Left lung (tissue), 14 donors: ENCODE measurements at places on chromosomes 3 and 15. TPM values are rescaled to one million over a fixed set of nuclear protein-coding genes. Genes with fewer than 3 reads are reported as not detected.

DNA sequence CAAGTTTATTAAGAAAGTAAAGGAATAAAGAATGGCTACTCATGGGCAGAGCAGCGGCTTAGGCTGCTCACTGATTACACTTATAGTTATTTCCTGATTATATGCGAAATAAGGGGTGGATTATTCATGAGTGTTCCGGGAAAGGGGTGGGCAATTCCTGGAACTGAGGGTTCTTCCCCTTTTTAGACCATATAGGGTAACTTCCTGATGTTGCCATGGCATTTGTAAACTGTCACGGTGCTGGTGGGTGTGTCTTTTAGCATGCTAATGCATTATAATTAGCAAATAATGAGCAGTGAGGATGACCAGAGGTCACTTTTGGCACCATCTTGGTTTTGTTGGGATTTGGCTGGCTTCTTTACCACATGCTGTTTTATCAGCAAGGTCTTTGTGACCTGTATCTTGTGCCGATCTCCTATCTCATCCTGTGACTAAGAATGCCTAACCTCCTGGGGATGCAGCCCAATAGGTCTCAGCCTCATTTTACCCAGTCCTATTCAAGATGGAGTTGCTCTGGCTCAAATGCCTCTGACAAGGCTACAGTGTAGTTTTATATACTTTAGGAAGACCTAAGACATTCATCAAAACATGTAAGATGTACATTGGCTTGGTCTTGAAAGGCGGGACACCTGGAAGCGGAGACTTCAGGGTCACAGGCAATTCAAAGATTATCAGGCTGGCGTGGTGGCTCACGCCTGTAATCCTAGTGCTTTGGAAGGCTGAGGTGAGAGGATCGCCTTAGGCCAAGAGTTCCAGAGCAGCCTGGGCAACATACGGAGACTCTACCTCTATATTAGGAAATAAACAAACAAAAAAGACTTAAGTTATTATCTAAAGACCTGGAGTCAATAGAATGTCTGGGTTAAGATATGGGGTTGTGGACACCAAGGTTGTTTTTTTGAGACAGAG, 3.2 kb upstream of the BLOC1S6 start:
- peak; percentile 40 for DNase-seq

Gene PLA2G4F
- total RNA-seq = 100 TPM

GRCh38 chr3:183920416-183920815, 35.7 kb upstream of the PARL start:
- no peak for DNase-seq

DNA sequence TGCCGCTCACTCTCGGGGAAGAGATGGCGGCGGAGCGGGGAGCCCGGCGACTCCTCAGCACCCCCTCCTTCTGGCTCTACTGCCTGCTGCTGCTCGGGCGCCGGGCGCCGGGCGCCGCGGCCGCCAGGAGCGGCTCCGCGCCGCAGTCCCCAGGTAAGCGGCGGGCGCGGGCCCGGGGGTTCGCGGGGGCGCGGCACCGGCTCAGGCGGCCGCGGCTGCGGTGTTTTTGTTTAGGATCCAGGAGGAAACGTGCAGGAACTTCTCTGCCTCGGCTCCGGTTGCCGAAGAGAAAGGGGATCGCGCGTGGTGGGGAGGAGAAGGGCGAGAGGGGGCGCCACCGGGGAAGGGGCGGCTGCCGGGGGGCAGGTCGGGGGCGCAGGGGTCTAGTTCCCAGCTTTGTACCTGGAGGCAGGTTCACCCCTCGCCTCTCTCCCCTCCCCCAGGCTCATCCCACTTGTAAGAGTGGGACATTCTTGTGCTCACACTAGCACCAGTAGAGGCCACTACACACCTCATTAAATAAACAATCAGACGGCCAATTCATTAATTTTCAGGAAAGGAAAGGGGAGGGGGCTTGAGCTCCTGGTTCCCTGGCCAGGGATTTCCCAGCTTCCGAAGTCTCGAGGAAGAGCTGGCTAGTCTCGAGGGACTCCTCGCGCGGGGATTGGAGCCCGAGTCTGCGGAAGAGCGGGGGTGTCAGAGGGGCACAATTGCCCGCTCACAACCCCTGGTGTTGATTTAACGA, 562 bp downstream of the NEO1 start:
- peak; percentile 72 for DNase-seq

GRCh38 chr3:5275529-5275928, 88.0 kb downstream of the EDEM1 start:
- DNase-seq = no peak

- DNase-seq = no peak
These were observed 61.0 kb downstream of the SCN5A start for GRCh38 chr3:38588371-38588971.

Gene HPS3
- total RNA-seq = 26.2 TPM

DNA sequence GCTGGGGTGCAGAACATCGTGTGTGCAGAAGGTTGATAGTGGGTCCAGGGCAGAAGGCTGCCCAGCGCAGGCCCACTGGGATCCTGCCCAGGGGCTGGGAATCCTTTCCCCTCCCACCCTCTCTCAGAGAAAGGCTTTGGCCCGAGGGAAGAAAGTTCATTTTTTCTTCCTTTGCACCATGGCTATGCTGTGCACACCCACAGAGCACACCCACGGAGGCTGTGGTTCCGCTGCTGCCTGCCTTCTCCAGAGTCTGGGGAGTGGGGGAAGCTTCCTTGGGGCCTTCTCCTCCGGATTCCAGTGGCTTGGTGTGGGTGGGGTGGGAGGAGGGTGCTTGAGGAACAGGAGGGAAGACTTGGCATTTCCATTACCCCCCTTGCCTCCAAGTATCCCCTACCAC, 7.0 kb upstream of the PRKCD start:
- DNase-seq = no peak

Gene ACAN
- 0.65 TPM for total RNA-seq

Gene CYP8B1
- not detected for total RNA-seq

DNA sequence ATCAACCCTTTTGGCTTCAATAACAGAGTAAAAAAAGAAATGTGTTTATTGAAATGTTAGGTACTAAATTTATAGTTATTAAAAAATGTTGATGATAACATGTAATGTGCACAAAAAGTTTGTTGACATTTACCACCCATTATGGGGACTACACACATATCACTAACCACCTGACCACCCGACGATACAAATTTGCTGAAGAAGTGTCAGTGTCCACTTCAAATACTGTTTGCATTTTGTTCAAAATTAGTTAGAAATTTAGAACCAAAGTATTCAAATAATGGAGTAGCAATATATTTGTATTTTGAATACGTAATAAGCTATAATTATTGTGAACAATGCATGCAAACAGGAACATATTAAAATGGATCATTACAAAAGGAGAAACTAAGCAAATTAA, 54.4 kb downstream of the KCNH8 start:
- DNase-seq = no peak

Gene KLHL40
- not detected for total RNA-seq

- no peak for DNase-seq
These were observed 93.6 kb downstream of the CDIN1 start for GRCh38 chr15:36673039-36673438.

DNA sequence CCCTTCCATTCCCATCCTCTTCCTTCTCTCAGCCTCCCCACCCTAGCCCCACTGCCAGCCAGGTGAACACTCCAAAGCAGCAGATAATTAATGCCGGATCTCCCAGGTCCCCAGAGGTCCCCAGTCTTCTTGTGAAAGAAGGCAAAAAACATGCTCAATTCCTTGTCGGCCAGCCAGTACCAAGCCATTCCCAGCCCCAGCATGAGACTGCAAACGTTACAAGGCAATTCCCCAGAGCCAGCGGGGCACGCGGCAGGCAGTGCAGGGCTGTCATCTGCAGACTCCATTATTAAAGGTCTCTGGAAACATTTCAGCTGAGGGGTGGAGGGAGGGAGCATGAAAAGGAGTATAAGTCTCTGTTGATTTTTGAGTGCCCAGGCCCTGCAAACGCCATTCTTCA, 117.8 kb downstream of the XXYLT1 start:
- DNase-seq = no peak

DNA sequence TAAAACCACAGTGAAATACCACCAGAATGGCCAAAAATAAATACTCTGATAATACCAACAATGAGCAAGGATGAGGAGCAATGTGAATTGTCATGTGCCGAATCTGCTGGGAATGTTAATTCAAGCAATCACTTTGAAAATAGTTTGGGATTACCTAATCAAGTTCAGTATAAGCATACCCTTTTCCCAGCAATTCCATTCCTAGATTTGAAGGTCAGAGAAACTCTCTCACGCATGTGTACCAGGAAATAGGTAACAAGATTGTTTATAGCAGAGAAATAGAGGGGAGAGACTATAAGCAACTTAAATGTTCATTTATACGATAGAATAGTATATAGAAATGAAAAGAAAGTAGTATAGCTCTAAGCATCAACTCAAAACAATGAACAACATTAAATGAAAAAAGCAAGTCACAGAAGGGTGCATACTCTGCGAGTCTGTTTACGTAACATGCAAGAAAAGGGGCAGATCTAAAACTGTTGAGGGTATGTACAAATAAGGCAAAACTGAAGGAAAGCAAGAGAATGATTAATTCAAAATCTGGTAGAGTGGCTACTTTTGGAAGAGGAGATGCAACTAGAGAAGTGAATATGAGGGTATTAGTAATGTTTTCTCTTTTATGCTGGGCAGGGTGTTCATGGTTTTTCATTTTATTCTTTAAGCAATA, 27.4 kb downstream of the TMOD3 start:
- no peak for DNase-seq

- DNase-seq = no peak
These were observed 11.8 kb downstream of the MYO1E start for GRCh38 chr15:59360896-59361295.

DNA sequence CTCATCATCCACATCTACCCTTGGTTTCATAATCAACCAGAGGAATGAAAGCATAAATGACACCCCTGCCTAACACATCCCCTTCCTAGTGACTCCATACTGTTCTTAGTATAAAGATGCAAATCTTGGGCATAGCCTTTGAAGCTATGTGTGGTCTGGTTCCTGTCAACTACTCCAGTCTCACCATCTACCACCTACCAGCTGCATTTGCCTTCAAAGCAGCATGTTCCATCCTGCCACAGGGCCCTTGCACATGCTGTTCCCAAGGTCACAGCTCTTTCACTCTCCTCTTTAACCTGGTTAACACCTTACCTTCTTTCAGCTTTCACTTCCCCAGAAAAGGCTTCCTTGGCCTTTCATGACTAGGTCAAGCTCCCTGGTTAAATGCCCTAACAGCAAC, 62.3 kb upstream of the ARHGEF3 start:
- no peak for DNase-seq

- peak; percentile 39 for DNase-seq
These were observed 2.1 kb downstream of the PODXL2 start for GRCh38 chr3:127630811-127631714.

Gene LRRC15
- 0.42 TPM for total RNA-seq

Gene ROBO1
- total RNA-seq = 46.8 TPM

Gene HGD
- total RNA-seq = 1.0 TPM

Gene CFAP20DC
- 1.4 TPM for total RNA-seq

- no peak for DNase-seq
These were observed 385.4 kb downstream of the PTPRG start for GRCh38 chr3:61946570-61947324.

DNA sequence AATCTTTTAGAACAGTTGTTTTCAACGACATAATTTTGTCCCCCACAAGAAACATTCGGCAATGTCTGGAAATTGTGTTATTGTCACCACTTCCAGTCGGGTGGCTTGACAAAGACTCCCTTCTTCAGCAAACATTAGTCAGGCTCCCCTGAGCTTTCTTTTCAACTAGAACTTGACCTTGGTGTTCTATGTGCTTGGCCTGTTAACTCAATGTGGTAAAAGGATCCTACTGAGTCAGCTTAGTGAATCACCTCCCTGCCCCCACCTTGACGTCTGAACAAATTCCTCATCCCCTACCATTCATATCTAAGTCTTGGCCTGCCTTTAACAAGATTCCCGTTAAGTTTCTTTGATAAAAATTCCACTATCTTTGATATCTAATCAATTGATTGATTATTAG, 465.0 kb upstream of the ROBO1 start:
- DNase-seq = no peak

Gene NLGN1
- 4.3 TPM for total RNA-seq

Gene ECT2
- 23.1 TPM for total RNA-seq

- no peak for DNase-seq
These were observed 13.3 kb downstream of the MYD88 start for GRCh38 chr3:38151667-38152265.

- DNase-seq = no peak
These were observed 103.1 kb downstream of the LRIG1 start for GRCh38 chr3:66397745-66398144.

Gene NCKIPSD
- 16.0 TPM for total RNA-seq

Gene ATRIP
- 7.4 TPM for total RNA-seq

Gene DNAH12
- 4.9 TPM for total RNA-seq

DNA sequence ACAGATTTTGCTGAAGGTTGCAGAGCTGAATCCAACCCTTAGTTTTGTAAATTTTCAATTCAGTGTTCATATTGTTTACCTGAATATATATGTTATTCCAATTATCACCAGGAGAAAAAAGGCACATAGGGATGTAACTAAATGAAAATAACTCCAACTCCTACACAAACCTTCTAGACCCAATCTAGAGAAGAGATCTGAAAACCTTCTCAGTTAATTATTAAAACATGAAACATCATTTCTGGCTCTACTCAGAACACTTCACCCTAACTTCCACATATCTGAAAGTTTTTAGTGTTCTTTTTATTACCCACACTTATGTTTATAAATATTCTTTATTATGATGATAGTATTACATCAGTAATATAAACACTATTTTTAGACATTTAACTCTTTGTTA, 76.6 kb downstream of the LRRFIP2 start:
- DNase-seq = no peak

Gene NPRL2
- 18.7 TPM for total RNA-seq

Gene ACTRT3
- 2.1 TPM for total RNA-seq

GRCh38 chr3:141413391-141413790, 45.1 kb downstream of the ZBTB38 start:
- DNase-seq = no peak

DNA sequence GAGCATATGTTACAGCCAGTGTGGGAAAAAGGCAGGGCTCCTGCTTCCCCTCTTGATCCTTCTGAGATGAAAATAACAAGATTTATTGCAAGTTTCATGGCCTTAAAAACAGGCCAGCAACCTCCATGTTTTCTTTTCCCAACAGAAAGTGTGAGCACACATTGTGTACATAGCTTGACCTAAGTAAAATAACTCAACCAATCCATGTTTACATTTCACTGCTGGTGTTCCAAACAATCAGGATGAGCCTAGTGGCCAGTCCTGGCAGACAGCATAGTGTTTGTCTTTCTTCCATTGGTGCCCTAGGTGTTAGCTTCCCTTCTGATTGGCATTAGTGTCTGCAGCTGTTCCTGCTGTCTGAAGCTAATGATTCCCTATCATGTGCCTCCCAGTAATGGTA, 847.7 kb downstream of the EPHA3 start:
- DNase-seq = no peak

GRCh38 chr3:97347780-97348179, 416.8 kb upstream of the ARL6 start:
- DNase-seq = no peak

- DNase-seq = no peak
These were observed 36.8 kb upstream of the TRH start for GRCh38 chr3:129937717-129938116.

DNA sequence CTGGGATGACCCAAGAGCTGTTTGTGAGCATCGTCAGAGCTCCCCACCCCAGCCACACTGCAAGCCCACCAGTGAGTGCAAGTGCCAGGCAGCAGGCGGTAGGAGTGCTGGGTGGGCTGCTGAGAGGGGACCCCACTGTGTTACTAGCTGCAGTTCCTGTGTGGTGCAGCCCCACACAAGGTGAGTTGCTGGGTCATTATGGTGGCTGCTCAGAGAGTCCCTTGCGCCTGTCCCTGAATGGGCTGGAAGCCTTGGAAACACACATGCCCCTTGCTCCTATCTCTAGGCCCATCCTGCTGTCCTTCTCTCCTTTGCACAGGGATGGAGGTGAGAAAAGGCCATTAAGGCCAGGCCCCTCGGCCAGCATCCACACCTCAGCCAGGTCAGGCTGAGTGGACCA, 83.7 kb downstream of the SEC22A start:
- DNase-seq = no peak
